ENCODE measurements at places on chromosomes 3 and 15. TPM values are rescaled to one million over a fixed set of nuclear protein-coding genes. Genes with fewer than 3 reads are reported as not detected.

IMP3 gene
- 113 TPM for total RNA-seq

ETV5 gene
- total RNA-seq: 0.99 TPM

DNA sequence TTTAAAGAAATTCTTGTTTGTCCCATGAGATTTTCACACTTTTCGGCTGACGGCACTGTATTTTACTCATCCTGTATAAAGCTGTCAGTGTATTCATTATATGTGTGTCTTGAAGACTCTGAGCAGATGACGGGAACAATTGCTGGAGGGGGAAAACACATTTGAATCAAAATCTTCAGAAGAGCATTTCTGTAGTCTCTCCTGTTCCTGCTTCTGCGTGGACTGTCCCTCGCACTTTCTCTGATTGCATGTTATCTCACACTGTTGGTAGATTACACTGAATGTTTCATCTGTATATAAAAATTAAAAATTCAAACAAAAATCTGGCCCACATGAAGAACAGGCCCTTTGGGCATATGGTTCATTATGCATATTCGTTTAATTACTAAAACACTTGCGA, 184.9 kb downstream of the MCTP2 start:
- ATAC-seq: no peak

- ATAC-seq: peak; percentile 62
Observed at GRCh38 chr3:72310419-72311380, 525.8 kb upstream of the PROK2 start.
